ENCODE measurements at places on chromosomes 2 and 18. TPM values are rescaled to one million over a fixed set of nuclear protein-coding genes. Genes with fewer than 3 reads are reported as not detected.

- no peaks in the 10 kb centered on the region for H3K27me3 ChIP-seq
- DNase-seq = no peak
- no peaks in the 10 kb centered on the region for H3K36me3 ChIP-seq
- no peak overlapping the region for H3K4me3 ChIP-seq
- no peak overlapping the region for H3K27ac ChIP-seq
- peaks cover 3% of the 10 kb centered on the region for H3K4me1 ChIP-seq
These were observed 62.0 kb downstream of the SMAD7 start for GRCh38 chr18:48888773-48889080.

DDX18 gene
- 114 TPM for total RNA-seq

DNA sequence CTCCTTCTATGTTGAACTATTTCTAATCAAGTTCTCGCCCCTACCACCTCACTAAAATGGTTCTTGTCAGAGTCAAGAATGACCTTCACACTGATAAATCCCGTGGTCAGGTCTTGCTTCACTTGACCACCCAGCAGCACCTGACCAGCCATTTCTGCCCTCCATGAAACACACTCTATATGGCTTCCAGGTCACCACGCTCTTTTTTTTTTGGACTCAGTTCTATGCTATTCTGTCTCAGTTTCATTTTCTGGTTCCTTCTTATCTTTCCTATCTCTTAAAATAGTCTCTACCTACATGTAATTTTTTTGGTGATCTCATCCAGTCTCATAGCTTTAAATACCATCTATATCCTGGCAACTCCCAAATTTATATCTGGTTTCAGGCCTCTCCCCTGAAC is 11.4 kb downstream of the EIF2AK3 start:
- H3K27me3 ChIP-seq = no peaks in the 10 kb centered on the region
- no peak overlapping the region for H3K27ac ChIP-seq
- no peak overlapping the region for H3K4me3 ChIP-seq
- no peak for DNase-seq
- no peaks in the 10 kb centered on the region for H3K4me1 ChIP-seq
- H3K36me3 ChIP-seq = peaks cover 8% of the 10 kb centered on the region

DNA sequence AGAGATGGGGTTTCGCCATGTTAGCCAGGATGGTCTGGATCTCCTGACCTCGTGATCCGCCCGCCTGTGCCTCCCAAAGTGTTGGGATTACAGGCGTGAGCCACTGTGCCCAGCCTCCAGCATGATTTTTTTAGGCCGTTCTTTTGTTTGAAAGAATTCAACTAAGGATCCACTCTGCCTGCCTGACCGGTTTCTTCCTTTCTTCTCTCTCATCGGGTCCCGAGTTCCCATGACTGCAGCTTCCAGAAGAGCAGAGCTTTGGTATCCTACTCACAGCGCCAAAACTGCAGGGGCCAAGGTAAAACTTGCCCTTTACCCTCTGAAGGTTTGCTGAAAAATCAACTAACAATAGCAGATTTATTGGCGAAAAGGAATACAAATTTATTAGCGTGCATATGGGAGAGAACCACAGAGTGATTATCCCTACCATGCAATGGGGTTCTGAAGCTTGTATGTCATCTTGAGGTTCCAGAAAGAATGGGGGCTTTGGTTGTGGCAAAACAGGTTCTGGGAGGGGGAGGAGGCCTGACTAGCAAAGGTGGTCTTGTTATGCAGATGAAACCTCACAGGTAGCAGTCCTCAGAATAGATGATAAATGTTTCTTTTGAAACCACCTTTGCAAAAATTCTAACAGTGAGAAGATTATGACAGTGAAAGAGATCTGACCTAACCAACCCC is 87.0 kb upstream of the MSH6 start:
- DNase-seq = peak; percentile 77
- H3K27me3 ChIP-seq = no peaks in the 10 kb centered on the region
- peak overlapping the region; percentile 24 for H3K4me3 ChIP-seq
- peaks cover 21% of the 10 kb centered on the region for H3K4me1 ChIP-seq

SCYGR8 gene
- total RNA-seq = not detected

FBLN7 gene
- total RNA-seq = 1.4 TPM

DNA sequence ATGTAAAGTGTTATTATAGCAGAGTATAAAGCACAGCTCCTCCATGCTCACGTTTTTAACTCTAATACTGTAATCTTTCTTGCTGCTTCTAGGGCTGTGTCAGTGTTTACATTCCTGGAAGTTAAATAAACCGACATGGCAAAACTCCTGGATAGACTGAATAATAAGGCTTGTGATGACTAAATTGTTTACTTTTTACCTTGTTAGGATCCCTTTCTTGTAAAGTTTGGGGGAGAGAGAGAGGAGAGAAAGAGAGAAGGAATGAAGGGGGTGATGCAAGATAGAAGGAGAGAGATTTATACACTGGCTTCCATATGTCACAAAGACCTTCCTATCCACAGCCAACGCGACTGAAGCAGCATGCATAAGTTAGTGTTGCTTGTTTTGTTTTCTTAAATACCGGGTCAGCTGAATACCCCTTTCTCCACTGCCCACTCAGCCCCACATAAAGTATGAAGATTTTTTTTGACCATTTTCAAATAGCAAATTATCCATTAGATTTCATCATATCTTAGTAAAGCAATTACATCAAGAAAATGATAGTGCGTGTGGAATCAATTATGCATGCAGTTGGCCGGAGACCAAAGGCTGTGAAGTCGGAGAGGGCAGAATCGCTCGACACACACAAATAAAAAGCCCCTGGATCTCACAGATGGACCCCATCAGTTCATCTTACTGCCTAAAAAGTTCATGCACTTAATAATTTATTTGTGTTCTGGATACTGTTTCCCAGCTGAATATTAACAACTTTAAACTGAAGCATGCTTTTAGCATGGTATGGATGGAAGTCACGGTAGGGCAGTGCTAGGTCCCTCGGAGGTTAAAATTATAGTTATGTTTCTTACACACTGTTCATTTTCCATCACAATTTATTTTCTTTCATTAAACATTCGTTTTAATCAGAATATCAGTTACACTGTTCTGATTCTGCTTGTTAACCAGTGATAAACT is 20.1 kb downstream of the BCL11A start:
- H3K4me1 ChIP-seq = peaks cover 37% of the 10 kb centered on the region
- H3K4me3 ChIP-seq = no peak overlapping the region
- DNase-seq = no peak
- peaks cover 10% of the 10 kb centered on the region for H3K36me3 ChIP-seq

- H3K4me1 ChIP-seq = no peaks in the 10 kb centered on the region
- no peaks in the 10 kb centered on the region for H3K36me3 ChIP-seq
- no peak for DNase-seq
- no peaks in the 10 kb centered on the region for H3K27me3 ChIP-seq
- H3K4me3 ChIP-seq = no peak overlapping the region
These were observed 19.9 kb downstream of the MBOAT2 start for GRCh38 chr2:8983571-8983970.

- no peaks in the 10 kb centered on the region for H3K27me3 ChIP-seq
- no peaks in the 10 kb centered on the region for H3K4me1 ChIP-seq
These were observed 86.1 kb upstream of the UPP2 start for GRCh38 chr2:158015428-158016076.

DNA sequence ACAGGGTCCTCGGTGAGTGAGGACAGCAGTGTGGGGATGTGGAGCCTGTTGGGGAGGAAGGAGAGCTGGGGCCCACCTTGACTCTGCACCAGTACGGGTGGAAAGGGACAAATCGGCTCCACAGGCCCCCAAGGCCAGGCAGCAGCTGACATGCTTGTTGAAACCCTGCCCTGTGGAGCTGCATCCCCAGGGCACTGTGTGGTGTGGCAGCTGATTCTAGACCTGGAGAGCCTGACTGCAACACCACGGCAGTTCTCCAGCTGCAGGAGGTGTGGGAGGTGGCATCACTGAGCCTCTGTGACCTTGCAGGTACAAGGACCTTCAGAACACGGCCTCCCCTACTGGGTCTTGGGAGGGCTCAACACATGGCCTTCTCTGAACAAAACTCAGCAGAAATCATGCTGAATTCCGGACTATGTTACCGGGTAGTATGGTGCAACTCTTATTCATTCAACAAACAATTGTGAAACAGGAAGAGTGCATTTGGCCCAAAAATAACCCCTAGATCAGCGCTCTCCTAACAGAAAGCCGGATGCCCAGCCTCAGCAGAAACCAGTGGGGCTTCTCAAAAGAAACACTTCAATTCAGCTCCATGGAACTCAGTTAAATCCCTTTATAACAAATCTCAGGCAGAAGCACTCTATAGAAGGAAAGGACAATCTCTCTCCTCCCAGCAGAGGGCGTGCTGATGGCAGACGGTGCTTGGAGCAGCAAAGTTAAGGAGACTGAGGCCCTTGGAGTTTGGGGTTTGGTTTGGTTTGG is 104.4 kb upstream of the SALL3 start:
- no peak overlapping the region for H3K27ac ChIP-seq
- H3K36me3 ChIP-seq = no peaks in the 10 kb centered on the region
- DNase-seq = peak; percentile 64
- no peak overlapping the region for H3K4me3 ChIP-seq
- H3K27me3 ChIP-seq = no peaks in the 10 kb centered on the region
- peaks cover 8% of the 10 kb centered on the region for H3K4me1 ChIP-seq

- H3K27ac ChIP-seq = no peak overlapping the region
- H3K36me3 ChIP-seq = peaks cover 12% of the 10 kb centered on the region
- H3K27me3 ChIP-seq = no peaks in the 10 kb centered on the region
- no peak overlapping the region for H3K4me3 ChIP-seq
- no peak for DNase-seq
These were observed 74.9 kb downstream of the ANTXR1 start for GRCh38 chr2:69087912-69088240.

DNA sequence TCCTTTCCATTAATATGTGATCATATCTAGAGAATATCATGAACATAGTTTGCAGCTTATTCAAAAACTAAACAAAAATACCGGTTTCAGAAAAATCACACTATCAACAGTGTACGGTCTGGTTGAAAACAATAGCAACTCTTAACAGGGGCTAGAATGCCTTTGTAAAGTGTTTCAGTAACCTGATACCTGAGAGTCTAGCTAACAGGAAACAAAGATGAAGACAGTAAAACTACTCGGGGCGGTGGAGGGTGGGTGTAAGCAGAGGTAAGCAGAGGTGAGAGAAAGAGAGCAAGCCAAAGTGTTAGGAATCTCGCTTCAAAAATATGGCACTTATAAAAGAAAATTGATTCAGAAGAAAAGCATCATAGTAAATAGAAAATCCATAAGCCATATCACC is 109.0 kb upstream of the RGPD4 start:
- peak; percentile 31 for DNase-seq
- no peak overlapping the region for H3K27ac ChIP-seq
- H3K4me3 ChIP-seq = no peak overlapping the region

GRCh38 chr2:121245120-121245820 is 39.7 kb downstream of the TFCP2L1 start:
- H3K27me3 ChIP-seq = no peaks in the 10 kb centered on the region
- no peaks in the 10 kb centered on the region for H3K4me1 ChIP-seq
- no peak overlapping the region for H3K27ac ChIP-seq
- H3K36me3 ChIP-seq = no peaks in the 10 kb centered on the region

COLEC11 gene
- total RNA-seq = not detected

DNA sequence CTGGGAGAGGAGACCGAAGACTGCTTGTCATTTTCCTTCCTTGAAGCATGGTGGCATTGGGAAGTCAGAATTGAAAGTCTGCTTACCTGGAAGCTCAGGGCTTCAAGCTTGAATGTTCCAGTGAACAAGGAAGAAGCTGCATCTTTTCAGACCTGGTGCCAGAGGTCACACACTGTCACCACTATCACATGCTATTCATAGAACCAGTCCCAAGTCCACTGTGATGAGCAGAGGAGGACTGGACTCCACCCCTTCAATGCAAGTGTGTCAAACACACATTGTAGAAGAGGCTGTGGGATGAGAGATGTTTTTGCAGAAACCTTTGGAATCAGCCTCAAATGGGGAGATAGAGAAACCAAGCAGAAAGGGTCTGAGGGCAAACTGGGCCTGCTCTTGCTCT is 81.4 kb downstream of the LYPD1 start:
- H3K4me1 ChIP-seq = peaks cover 2% of the 10 kb centered on the region
- no peak for DNase-seq
- H3K4me3 ChIP-seq = no peak overlapping the region
- no peaks in the 10 kb centered on the region for H3K27me3 ChIP-seq
- H3K27ac ChIP-seq = no peak overlapping the region
- peaks cover 3% of the 10 kb centered on the region for H3K36me3 ChIP-seq

BOD1L2 gene
- not detected for total RNA-seq

HRH4 gene
- not detected for total RNA-seq

DNA sequence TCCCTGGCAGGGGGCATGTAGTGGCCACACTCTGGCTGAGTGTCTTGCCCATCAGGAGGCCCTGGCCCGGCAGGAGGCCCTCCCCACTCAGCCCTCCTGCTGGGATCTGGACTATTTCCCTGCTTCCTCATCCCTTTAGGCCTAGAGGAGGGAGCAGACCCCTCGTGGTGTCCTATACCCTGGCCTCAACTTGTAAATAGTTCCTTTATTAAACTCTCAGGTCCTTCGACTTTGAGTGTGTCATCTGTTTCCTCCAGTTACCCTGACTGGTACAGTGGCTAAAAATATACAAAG is 166.7 kb upstream of the GLI2 start:
- no peak for DNase-seq
- H3K27me3 ChIP-seq = peaks cover 7% of the 10 kb centered on the region
- H3K4me1 ChIP-seq = no peaks in the 10 kb centered on the region
- no peak overlapping the region for H3K27ac ChIP-seq
- no peak overlapping the region for H3K4me3 ChIP-seq

- H3K4me1 ChIP-seq = no peaks in the 10 kb centered on the region
- no peak for DNase-seq
- H3K4me3 ChIP-seq = no peak overlapping the region
- H3K27me3 ChIP-seq = no peaks in the 10 kb centered on the region
These were observed 213.1 kb downstream of the DNER start for GRCh38 chr2:229501051-229501794.

GRCh38 chr2:221833966-221834365 is 261.9 kb upstream of the EPHA4 start:
- H3K4me3 ChIP-seq = no peak overlapping the region
- no peak overlapping the region for H3K27ac ChIP-seq
- H3K27me3 ChIP-seq = no peaks in the 10 kb centered on the region
- H3K4me1 ChIP-seq = no peaks in the 10 kb centered on the region

MEP1B gene
- not detected for total RNA-seq

GRCh38 chr18:58009166-58009565 is 34.9 kb upstream of the NEDD4L start:
- H3K36me3 ChIP-seq = no peaks in the 10 kb centered on the region
- no peak overlapping the region for H3K27ac ChIP-seq
- no peak overlapping the region for H3K4me3 ChIP-seq
- no peaks in the 10 kb centered on the region for H3K27me3 ChIP-seq
- DNase-seq = no peak

- H3K27ac ChIP-seq = no peak overlapping the region
- H3K36me3 ChIP-seq = peaks cover 37% of the 10 kb centered on the region
These were observed 22.0 kb upstream of the PNO1 start for GRCh38 chr2:68135448-68136320.

GRCh38 chr2:55154525-55155030 is 77.5 kb downstream of the CLHC1 start:
- H3K27me3 ChIP-seq = no peaks in the 10 kb centered on the region
- H3K36me3 ChIP-seq = no peaks in the 10 kb centered on the region
- no peaks in the 10 kb centered on the region for H3K4me1 ChIP-seq
- no peak overlapping the region for H3K27ac ChIP-seq
- H3K4me3 ChIP-seq = no peak overlapping the region
